ENCODE measurements at places on chromosomes 4 and X. TPM values are rescaled to one million over a fixed set of nuclear protein-coding genes. Genes with fewer than 3 reads are reported as not detected.
A peak's percentile ranks its signal among the peaks of the same experiment; 100 is the strongest.

The SHISA3 gene
- under 0.01 TPM for total RNA-seq

The F8A2 gene
- total RNA-seq, result not detected

The FGD1 gene
- total RNA-seq, result 2.0 TPM

The PAGE1 gene
- not detected for total RNA-seq

GRCh38 chrX:10900585-10901289, 210.4 kb upstream of the HCCS start:
- no peaks in the 10 kb centered on the region for H3K27me3 ChIP-seq
- H3K36me3 ChIP-seq, result no peaks in the 10 kb centered on the region
- H3K4me3 ChIP-seq, result no peak overlapping the region
- no peak overlapping the region for H3K27ac ChIP-seq
- peak; percentile 58 for DNase-seq

- DNase-seq, result no peak
- no peak overlapping the region for H3K4me3 ChIP-seq
- H3K27me3 ChIP-seq, result no peaks in the 10 kb centered on the region
- H3K4me1 ChIP-seq, result peaks cover 6% of the 10 kb centered on the region
- H3K36me3 ChIP-seq, result no peaks in the 10 kb centered on the region
Observed at GRCh38 chr4:153543351-153543750, 77.2 kb downstream of the TMEM131L start.

DNA sequence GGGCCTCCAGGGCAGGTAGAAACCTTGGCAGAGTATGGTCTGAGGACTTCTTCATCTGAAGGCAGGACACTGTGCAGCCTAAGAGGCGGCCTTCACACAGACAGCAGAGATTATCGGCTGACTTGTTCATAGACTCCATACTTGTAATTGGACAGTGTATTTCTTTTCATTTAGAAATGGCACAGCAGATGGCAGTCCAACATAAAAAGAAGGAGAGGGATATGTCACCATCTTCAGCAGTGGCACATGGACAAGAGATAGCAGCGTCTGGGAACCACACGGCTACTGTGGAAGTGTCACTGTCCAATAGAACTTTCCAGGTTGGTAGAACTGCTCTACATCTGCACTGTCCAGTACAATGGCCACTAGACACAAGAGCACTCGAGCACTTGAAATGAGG, 21.7 kb upstream of the GEMIN8 start:
- DNase-seq, result no peak
- no peak overlapping the region for H3K27ac ChIP-seq
- H3K27me3 ChIP-seq, result no peaks in the 10 kb centered on the region
- H3K36me3 ChIP-seq, result no peaks in the 10 kb centered on the region
- no peaks in the 10 kb centered on the region for H3K4me1 ChIP-seq

DNA sequence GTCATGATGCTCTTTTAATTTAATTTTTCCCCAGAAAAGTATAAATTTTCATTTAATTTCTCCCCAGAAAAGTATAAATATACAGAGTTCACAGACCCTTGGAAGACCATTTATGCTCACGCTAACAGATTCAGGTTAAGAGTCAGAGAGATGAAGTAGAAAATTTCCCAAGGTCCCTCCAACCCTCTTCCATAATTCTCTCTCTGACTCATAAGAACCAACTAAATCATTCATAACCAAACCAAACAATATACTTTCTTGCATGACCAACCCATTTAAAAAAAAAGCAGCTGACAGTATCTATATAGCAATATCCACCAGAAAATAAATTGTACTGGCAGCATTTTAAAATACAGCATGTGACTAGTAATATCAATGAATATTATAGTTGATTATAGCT, 3.9 kb downstream of the KLHL8 start:
- no peaks in the 10 kb centered on the region for H3K36me3 ChIP-seq
- DNase-seq, result no peak
- H3K4me3 ChIP-seq, result no peak overlapping the region
- no peak overlapping the region for H3K27ac ChIP-seq
- H3K27me3 ChIP-seq, result no peaks in the 10 kb centered on the region

DNA sequence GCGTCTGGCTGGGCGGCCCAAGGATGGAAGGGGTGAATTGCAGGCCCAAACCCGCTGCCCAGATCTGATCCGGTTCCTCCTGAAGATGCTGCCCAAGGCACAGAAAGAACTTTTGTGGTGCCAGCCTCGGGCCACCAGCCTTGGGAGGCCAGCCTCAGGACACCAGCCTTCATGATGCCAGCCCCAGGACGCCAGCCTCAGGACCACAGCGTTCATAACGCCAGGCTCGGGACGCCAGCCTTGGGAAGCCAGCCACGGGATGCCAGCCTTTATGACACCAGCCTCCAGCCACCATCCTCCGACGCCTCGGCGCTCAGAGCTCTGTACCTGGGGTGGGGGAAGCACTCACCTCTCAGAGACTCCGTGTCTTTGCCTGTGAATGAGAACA, 107.8 kb downstream of the ADRA2C start:
- no peak for DNase-seq
- no peaks in the 10 kb centered on the region for H3K4me1 ChIP-seq
- H3K36me3 ChIP-seq, result no peaks in the 10 kb centered on the region
- H3K27ac ChIP-seq, result no peak overlapping the region
- peaks cover 74% of the 10 kb centered on the region for H3K27me3 ChIP-seq

DNA sequence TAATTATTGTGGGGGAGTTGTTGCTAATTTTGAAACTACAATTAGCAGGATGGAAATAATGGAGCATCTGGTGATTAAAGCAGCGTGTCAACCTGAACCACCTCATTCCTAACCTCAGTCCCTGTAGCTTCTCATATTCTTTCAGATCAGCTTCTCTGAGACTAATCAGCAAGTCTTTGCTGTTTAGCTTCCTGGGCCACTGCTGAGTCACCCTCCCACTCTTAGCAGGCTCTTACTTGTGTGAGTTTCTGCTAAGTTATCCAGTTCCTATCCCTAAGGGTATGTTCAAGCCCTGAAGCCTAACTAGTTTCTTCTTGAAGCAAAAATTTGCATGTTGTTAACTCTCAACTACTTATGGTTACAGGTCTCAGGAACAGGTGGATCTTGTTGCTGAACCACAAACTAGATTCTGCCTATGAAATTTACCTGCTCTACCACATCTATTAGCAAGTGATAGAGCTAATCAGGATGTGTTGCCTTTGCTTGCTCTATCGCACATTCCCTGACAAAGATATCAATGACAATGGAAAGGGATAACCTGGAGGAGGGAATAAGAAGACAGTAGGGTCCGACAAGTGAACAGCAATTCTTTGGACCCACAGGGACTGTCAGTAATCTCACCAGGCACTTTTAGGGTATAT, 134.2 kb downstream of the EIF4E start:
- H3K4me1 ChIP-seq, result no peaks in the 10 kb centered on the region
- H3K4me3 ChIP-seq, result no peak overlapping the region
- DNase-seq, result peak; percentile 73
- peaks cover 5% of the 10 kb centered on the region for H3K27me3 ChIP-seq
- no peak overlapping the region for H3K27ac ChIP-seq

DNA sequence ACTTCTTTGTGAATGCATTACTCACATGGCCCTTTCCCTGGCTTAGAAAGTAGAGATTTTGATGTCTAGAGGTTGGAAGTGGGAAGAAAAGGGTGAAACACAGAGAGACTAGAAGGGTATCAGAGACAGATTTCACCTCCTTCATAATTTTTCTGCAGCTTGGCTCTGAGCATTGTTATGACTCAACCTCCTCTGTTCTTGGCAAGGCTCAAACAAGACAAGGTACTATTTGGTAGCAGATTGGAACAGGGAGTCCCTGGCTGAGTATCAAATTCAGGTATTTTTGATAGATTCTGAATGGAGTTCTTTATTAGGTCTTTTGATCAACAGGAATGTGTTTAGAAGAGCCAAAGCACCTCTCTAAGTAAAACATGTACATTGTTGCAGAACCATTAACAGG, 146.3 kb upstream of the CHRDL1 start:
- H3K4me3 ChIP-seq, result no peak overlapping the region
- H3K27me3 ChIP-seq, result peaks cover 15% of the 10 kb centered on the region
- no peaks in the 10 kb centered on the region for H3K36me3 ChIP-seq

DNA sequence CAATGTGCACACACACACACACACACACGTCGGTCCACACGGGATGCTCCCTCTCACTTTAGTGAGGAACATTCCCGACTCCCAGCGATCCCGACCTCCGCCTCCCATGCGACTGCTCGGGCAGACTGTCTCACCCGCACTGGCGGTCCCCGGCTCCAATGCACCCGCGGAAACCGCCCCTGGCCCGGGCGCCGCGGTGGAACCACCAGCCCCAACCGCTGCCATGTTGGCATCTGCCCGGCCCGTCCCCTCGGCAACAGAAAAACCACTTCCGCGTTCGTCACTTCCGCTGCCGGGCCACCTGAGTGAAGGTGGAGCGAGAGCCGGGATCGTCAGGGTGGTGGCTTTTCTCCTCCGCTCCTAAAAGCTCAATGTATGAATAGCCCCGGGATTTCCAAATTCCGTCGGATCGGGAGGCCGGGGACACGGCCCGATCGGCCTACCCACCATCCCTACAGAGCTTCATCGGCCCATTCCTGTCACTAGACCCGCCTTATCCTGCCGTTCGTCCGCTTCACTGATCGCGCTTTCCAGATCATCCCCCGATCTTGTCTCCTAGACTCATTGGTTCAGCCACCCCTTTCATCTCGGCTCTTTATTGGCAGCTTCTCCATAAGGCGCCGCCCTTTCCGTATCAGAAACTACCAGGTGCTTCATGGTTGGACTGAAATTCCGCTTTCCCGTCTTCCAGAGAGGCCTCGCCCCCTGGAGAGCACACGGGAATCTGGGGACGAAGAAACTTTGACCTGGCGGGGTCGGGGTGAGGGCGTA, at the start of gene SLC35A2:
Gene SLC35A2 (minus strand): TSS at position 235 of the 771 bp plus-strand sequence. CDS start 10 bp downstream, at position 225.
- DNase-seq, result peak; percentile 64
- peak within 1 kb of the TSS; percentile 98 for H3K4me3 ChIP-seq
- no peaks in the 10 kb centered on the region for H3K27me3 ChIP-seq
- H3K27ac ChIP-seq, result peak within 1 kb of the TSS; percentile 81
- H3K4me1 ChIP-seq, result peaks cover 3% of the 10 kb centered on the region

Data from IMR-90 (cell line).